ENCODE measurements at places on chromosomes 12 and 14. TPM values are rescaled to one million over a fixed set of nuclear protein-coding genes. Genes with fewer than 3 reads are reported as not detected.

GRCh38 chr12:99611599-99611998, 36.0 kb upstream of the GARIN6 start:
- no peak overlapping the region for H3K27ac ChIP-seq
- no peaks in the 10 kb centered on the region for H3K4me1 ChIP-seq
- H3K36me3 ChIP-seq, result no peaks in the 10 kb centered on the region
- H3K4me3 ChIP-seq, result no peak overlapping the region
- no peaks in the 10 kb centered on the region for H3K27me3 ChIP-seq

GRCh38 chr12:75271576-75271975, 58.5 kb downstream of the CAPS2 start:
- no peak overlapping the region for H3K27ac ChIP-seq
- no peaks in the 10 kb centered on the region for H3K4me1 ChIP-seq
- H3K36me3 ChIP-seq, result no peaks in the 10 kb centered on the region
- no peaks in the 10 kb centered on the region for H3K27me3 ChIP-seq
- no peak for DNase-seq

GRCh38 chr14:105198588-105198987, 17.5 kb upstream of the NUDT14 start:
- H3K4me1 ChIP-seq, result no peaks in the 10 kb centered on the region
- no peaks in the 10 kb centered on the region for H3K36me3 ChIP-seq
- peaks cover 44% of the 10 kb centered on the region for H3K27me3 ChIP-seq
- DNase-seq, result no peak

GRCh38 chr12:68376901-68377300, 44.7 kb upstream of the MDM1 start:
- H3K4me1 ChIP-seq, result peaks cover 4% of the 10 kb centered on the region
- DNase-seq, result no peak
- no peaks in the 10 kb centered on the region for H3K36me3 ChIP-seq

GRCh38 chr14:20485900-20486299, 16.7 kb downstream of the PNP start:
- H3K27ac ChIP-seq, result no peak overlapping the region
- H3K36me3 ChIP-seq, result no peaks in the 10 kb centered on the region
- H3K27me3 ChIP-seq, result no peaks in the 10 kb centered on the region
- H3K4me3 ChIP-seq, result no peak overlapping the region
- DNase-seq, result no peak
- no peaks in the 10 kb centered on the region for H3K4me1 ChIP-seq

DNA sequence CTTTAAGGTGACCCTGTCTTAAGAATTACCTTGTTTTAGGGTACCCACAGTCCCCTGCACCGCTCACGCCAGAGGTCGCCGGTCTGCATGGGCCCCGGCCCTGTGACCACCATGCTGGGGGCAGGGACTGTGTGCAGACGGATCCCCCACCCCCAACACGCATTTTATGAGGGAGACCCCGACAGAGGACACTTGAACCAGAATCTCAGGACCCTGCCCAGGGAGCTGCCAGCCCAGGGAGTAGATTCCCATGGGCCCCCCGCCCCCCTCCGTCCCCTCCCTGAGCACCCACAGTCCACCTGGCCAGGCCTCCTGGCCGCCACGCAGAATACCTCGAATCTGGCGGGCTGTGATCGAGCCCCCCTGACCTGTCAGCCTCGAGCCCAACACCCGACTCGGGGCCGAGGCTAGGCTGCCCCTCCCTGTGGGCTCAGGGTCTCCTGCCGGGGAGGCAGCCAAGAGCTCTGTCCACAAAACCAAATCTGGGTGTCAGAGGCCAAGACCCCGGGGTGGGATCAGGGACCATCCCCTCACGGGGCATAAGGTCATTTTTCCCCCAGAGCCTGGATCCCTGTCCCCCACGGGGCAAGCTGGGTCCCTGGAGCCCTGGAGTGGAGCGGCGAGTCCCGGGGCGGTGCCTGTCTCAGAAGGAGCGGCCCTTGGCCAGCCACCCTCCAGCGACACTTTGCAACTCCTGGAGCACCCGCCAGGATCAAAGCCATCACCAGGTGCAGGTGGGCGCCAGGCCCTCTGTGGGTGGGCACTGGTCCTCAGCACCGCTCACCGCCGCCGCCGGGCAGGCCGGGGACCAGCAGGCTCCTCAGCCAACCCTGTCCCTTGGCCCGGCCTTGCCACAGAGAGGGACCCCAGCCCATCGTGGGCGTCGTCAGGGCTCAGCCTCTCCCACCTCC, 155.8 kb upstream of the PKP2 start:
- H3K27me3 ChIP-seq, result no peaks in the 10 kb centered on the region
- no peak overlapping the region for H3K4me3 ChIP-seq
- no peaks in the 10 kb centered on the region for H3K36me3 ChIP-seq
- no peak overlapping the region for H3K27ac ChIP-seq
- no peak for DNase-seq
- no peaks in the 10 kb centered on the region for H3K4me1 ChIP-seq

DNA sequence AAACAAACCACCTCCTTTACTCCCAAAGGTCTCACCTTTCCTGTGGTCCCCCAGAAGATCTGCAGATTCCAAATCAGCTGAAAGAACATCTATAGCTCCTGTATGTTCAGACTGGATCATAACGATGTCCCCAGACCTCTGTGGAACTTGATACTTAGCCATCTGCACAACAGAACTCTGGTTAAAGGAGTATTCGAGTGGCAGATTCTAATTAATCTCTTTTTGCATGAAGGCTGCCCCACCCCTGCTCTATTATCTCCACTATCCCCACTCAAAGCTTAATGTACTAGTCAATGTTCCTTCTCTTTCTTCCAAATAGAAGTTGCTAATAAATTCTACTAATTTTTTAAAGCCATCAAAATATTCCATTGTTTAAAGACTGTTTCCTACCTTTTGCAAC, 22.8 kb downstream of the GSTZ1 start:
- H3K4me3 ChIP-seq, result no peak overlapping the region
- no peaks in the 10 kb centered on the region for H3K4me1 ChIP-seq
- no peaks in the 10 kb centered on the region for H3K27me3 ChIP-seq
- H3K27ac ChIP-seq, result no peak overlapping the region

GRCh38 chr12:30862486-30862885, 64.1 kb upstream of the TSPAN11 start:
- H3K36me3 ChIP-seq, result no peaks in the 10 kb centered on the region
- H3K27me3 ChIP-seq, result no peaks in the 10 kb centered on the region
- DNase-seq, result no peak

DNA sequence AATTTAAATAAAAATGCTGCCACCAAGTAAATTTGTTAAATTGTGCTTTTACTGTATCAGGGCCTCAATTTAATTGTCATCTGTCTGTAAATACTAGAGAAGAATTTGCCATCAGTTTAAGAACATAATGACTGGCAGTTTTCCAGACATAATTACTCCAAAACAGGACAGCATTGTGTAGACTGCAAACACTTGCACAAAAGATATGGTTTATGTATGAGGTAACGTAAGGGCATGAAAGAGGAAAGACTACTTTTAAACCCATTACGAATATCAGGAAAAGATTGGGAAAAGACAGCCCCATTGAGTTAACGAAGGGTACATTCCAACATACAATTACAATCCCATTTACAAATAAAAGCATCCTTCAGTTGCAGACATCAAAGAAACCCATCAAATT, 59.8 kb upstream of the KRR1 start:
- no peaks in the 10 kb centered on the region for H3K27me3 ChIP-seq
- H3K4me1 ChIP-seq, result no peaks in the 10 kb centered on the region
- H3K36me3 ChIP-seq, result no peaks in the 10 kb centered on the region
- DNase-seq, result no peak
- no peak overlapping the region for H3K4me3 ChIP-seq

GRCh38 chr12:153080-153746, 60.7 kb downstream of the SLC6A12 start:
- H3K27me3 ChIP-seq, result no peaks in the 10 kb centered on the region
- H3K36me3 ChIP-seq, result no peaks in the 10 kb centered on the region

DNA sequence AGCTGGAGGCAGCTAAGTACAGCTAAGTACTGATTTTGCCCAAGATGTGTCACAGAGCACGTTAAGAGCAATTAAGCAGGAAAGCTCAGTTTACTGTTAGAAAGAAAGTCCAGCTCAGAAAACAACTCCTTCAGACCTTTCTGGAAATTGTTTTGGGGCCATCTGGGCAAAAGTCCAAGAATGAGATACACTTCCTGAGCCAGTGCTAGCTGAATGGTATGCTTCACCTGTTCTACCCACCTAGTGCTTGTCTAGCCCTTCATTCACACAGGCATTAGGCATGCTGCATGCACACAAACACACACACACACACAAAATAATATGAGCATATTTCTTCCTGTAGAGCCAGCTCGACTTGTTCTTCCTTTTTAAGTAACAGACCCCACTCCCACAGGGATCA, 6.6 kb upstream of the IKZF4 start:
- H3K36me3 ChIP-seq, result no peaks in the 10 kb centered on the region
- H3K4me3 ChIP-seq, result no peak overlapping the region
- H3K27me3 ChIP-seq, result no peaks in the 10 kb centered on the region
- peaks cover 12% of the 10 kb centered on the region for H3K4me1 ChIP-seq
- H3K27ac ChIP-seq, result no peak overlapping the region

CLEC2A gene
- not detected for total RNA-seq

CTDSP2 gene
- 200 TPM for total RNA-seq

KRT83 gene
- total RNA-seq, result not detected

LTB4R gene
- total RNA-seq, result 1.5 TPM

AKAP5 gene
- 18.1 TPM for total RNA-seq

GPR65 gene
- total RNA-seq, result 0.35 TPM

ABCD2 gene
- 0.17 TPM for total RNA-seq

METTL1 gene
- total RNA-seq, result 7.1 TPM
